ENCODE measurements at places on chromosomes 11 and 22.

DNA sequence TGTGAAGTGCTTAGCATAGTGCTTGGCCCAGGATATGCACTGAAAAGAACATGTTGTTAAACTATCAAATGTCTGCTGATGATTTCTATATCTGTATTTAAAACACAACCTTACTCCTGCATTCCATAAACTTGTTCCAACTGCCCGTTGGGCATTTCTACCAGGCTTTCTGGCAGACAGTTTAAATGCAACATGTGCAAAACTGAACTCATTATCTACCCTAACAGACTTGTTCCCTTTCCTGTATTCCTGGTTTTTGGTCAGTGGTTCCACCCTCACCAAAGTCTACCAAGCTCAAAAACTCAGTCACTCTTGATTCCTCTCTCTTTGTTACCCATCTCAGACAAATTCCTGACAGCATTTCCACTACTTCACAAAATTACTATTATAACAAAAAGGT, 6.5 kb upstream of the RAB38 start:
- no peak for DNase-seq

GRCh38 chr11:92897487-92897886, 72.0 kb upstream of the MTNR1B start:
- no peak for DNase-seq

- DNase-seq: no peak
Observed at GRCh38 chr11:124863137-124863825, 2.0 kb upstream of the ROBO3 start.

GRCh38 chr11:102306048-102306597, 11.2 kb upstream of the BIRC3 start:
- DNase-seq: peak; percentile 58

GRCh38 chr22:37487129-37487528, 945 bp upstream of the MFNG start:
- DNase-seq: no peak

DNA sequence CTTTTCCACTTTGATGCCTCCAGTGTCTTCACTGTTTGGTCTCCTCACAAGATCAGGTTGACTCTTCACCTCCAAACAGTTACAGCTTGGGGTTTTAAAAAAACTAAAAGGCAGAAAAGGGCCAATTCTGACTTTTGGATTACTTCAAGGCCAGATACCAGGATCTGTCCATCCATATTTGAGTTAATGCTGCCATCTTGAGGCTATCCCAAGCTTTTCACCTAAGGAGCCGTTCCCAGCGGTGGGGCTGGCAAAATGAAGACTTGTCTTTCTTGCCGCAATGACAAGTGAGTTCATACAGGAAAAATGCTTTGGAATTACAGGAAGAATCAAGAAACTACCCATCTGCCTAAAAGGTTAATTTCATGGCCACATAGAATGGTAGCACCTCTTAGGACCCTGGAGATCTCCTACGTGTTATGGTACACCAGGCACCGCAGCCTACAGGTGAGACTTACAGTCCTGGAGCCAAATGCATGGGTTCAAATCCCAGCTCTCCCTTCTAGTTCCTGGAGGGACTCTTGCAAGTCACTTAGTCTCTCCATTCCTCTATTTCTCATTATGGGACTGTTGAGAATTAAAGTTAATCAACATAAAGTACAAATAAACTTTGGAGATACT, 6.0 kb upstream of the OR5B21 start:
- peak; percentile 27 for DNase-seq

- no peak for DNase-seq
Observed at GRCh38 chr11:39817241-39817640, 1642.2 kb downstream of the LRRC4C start.

- DNase-seq: no peak
Observed at GRCh38 chr22:30880181-30880601, 88.4 kb downstream of the MORC2 start.

GRCh38 chr11:122917311-122917710, 34.8 kb downstream of the JHY start:
- no peak for DNase-seq

- DNase-seq: no peak
Observed at GRCh38 chr11:13984616-13985450, 22.3 kb downstream of the SPON1 start.

DNA sequence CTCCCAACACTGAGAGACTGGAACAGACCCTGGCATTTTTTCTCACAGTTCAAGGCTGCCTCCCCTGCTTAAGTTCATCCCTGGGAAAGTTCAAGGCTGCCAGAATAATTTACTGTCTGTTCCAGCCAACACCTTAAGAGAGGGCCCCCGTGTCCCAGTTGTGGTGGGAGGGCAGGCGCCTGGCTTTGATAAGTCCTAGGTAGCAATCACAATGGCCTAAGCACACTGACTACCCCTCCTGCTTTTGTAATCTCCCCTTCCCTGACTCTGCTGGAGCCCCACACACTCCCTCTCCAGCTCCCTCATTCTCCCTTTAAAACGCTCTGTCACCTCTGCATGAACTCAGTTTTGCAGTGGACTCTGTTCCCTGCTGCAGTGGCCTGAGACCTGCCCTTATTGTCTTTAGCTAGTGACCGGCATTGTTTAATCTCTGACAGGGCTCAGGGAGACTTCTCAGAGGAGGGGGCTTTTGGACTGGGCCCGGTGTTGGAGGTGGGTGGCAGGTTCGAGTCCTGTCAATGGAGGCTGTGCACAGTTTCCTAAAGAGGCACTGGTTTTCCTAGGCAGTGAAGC, 507.2 kb downstream of the TBC1D22A start:
- DNase-seq: no peak

- DNase-seq: no peak
Observed at GRCh38 chr11:59778122-59778521, 22.9 kb downstream of the STX3 start.

DNA sequence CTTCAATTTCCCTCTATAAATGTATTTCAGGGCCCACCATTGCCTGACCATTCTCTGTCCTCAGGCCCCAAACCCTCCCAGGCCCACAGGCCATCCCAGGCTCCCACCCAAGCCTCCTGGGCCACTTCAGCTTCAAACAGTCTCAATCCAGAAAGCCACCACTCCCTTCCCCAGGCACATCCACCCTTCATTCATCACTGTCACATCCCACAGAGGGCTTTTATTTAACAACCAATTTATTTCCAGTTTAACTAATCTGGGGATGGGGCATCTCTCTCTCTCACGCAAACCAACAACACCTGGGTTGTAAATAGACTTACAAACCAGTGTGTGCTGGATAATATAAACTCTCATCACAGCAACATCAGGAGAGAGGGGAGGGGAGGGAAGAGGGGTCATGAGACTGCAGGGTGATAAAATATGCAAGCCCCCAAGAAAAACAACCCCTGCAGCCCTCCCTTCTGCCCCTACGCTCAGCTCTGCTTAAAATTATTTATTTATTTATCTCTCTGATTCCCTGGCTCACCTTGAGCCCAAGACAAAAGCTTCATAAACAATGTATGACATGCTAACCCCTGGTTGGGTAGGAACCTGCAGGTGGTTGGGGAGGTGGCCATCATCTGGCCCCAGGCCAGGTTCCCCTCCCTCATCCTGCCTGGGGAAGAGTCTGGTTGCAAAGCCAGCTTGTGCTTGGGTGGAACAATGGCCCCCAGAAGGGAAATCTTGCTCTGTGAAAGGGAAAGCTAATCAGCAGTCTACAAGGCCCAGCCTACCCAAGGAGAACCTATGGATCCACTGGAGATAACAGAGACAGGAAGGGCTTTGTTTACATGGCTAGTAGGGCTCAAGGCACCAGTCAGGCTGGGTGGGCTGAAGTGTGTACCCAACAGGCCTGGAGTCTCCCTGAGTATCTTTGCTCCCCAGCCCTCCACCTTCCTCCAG, 359.2 kb downstream of the BUD13 start:
- no peak for DNase-seq

- DNase-seq: no peak
Observed at GRCh38 chr11:10205928-10206327, 88.1 kb downstream of the SBF2 start.

GRCh38 chr11:71279916-71280645, 27.7 kb upstream of the SHANK2 start:
- DNase-seq: no peak

GRCh38 chr22:25051983-25052710, 99.6 kb downstream of the KIAA1671 start:
- no peak for DNase-seq

- no peak for DNase-seq
Observed at GRCh38 chr11:112624431-112624830, 336.8 kb upstream of the NCAM1 start.

GRCh38 chr11:24705474-24705873, 208.6 kb downstream of the LUZP2 start:
- no peak for DNase-seq

GRCh38 chr11:68827733-68828132, 14.0 kb downstream of the CPT1A start:
- no peak for DNase-seq

GRCh38 chr11:62607714-62608113, 4.9 kb downstream of the EML3 start:
- peak; percentile 83 for DNase-seq

GRCh38 chr11:111932611-111932950, 4.6 kb upstream of the DIXDC1 start:
- no peak for DNase-seq

GRCh38 chr11:47478651-47479329, 29.9 kb upstream of the RAPSN start:
- no peak for DNase-seq

- peak; percentile 65 for DNase-seq
Observed at GRCh38 chr11:68584097-68584496, 100.2 kb upstream of the GAL start.

DNA sequence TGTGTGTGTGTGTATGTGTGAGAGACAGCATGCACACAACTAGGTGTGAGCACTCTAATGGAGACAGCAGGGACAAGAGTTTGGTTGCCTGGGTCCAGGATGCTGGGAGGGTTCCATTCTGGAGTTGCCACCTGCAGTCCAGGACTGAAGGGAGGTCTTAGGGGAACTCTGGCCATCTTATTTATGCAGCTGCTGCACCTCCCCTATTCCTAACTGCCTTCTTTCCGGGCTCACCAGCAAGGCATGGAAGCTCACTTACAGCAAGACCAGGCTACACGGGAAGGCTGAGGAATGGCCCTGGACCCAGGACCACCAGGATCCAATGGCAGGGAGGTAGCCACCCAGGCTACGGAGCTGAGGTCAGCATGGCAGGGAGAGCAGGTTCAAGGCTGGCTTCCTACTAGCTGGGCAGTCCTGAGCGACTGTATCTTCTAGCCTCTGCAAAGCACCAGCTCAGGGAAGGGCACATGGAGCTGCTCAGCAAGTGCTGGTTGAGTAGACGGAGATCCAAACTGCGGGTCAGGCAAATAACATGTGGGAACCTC, 42.2 kb upstream of the B3GAT1 start:
- no peak for DNase-seq

DNA sequence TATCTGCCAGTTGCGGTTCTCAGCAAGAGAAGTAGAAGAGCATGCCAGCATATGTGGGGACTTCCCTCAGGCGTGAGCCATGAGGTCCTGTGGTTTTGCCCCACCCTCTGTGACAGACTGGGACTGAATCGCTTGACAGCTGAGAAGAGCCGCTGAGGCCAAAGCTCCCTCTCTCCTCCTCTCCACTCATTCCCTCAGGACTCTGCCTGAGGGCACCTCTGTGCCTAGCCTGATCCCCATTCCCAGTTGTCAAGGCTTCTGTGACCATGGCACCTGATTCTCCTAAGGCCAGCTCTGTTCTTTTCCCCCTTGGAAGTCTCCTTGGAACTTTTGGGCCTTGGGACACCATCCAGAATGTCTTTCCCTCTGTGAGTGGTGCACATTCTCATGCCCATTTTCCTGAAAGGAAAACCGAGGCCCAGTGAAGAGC, 27.0 kb downstream of the ART5 start:
- DNase-seq: no peak

- DNase-seq: peak; percentile 50
Observed at GRCh38 chr22:22933807-22934542, 46.4 kb downstream of the IGLL5 start.

GRCh38 chr11:118374729-118375128, 15.3 kb downstream of the UBE4A start:
- no peak for DNase-seq

GRCh38 chr11:75771646-75772410, 3.2 kb downstream of the DGAT2 start:
- no peak for DNase-seq

DNA sequence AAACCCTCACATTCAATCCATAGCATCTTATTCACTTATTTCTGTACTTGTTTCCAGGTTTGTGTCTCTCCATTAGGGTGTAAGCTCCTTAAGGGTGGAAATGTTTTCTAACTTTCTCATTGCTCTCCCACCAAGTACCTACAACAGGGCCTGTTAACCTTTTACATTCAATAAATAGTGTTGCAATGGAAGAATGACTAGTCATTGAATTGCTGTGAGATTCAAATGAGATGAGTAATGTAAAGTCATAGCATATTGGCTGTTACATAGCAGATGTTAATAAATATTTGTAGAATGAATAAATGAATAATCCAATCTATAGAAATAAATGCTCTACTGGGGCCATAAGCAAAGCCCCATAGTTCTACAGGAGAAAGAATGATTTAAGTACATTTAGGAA, 75.4 kb upstream of the DDI1 start:
- DNase-seq: no peak

- DNase-seq: no peak
Observed at GRCh38 chr11:99197477-99197876, 176.7 kb downstream of the CNTN5 start.

GRCh38 chr11:128968916-128969315, 26.2 kb upstream of the TP53AIP1 start:
- peak; percentile 21 for DNase-seq

GRCh38 chr22:27311698-27312550, 489.6 kb downstream of the MN1 start:
- no peak for DNase-seq

DNA sequence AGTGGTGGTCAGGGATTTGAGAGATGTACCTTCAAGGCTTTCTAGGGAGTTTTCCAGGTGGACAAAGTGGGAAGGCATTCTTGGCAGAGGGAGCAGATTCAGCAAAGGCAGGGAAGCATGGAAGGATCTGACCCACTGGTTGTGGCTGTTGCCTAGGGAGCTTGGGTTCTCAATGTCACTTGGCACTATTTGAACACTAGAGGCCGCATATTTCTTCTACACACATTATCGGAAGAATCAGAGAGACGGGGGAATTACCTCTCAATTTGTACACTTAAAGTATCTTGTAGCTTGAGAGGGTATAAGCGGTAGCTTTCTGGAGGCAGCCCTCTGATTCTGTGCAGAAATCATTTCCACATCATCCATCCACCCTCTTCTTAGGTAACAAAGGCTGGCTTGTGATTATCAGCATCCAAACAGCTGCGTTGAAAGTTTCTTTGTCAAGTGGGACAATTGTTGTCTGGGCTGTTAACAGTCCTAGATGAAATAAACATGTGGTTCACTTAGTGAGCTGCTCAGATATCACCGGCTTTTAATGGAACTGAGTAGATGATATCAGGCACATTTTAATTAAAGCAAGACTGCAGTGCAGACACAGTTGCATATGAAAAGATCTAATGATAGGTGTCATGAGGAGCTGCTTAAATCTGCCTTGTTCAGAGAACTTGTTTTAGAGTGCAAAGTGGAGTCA, 2.6 kb downstream of the NELL1 start:
- peak; percentile 40 for DNase-seq

GRCh38 chr11:118928870-118929500, 3.3 kb upstream of the BCL9L start:
- no peak for DNase-seq

Measured in NAMALWA (cell line).